ENCODE measurements at places on chromosomes 12 and 14.

- no peak for DNase-seq
Observed at GRCh38 chr14:52153939-52154338, 85.1 kb upstream of the NID2 start.

GRCh38 chr12:124939079-124939420 lies 24.6 kb upstream of the UBC start:
- peak; percentile 72 for DNase-seq

- DNase-seq, result no peak
Observed at GRCh38 chr14:45270031-45270430, 17.0 kb upstream of the MIS18BP1 start.

GRCh38 chr14:29712601-29713000 lies 215.0 kb downstream of the PRKD1 start:
- no peak for DNase-seq

- peak; percentile 16 for DNase-seq
Observed at GRCh38 chr12:74365178-74365964, 172.3 kb upstream of the ATXN7L3B start.

GRCh38 chr12:12064596-12064995 lies 6.1 kb upstream of the BCL2L14 start:
- DNase-seq, result no peak

GRCh38 chr14:56162476-56162875 lies 44.3 kb downstream of the PELI2 start:
- no peak for DNase-seq

DNA sequence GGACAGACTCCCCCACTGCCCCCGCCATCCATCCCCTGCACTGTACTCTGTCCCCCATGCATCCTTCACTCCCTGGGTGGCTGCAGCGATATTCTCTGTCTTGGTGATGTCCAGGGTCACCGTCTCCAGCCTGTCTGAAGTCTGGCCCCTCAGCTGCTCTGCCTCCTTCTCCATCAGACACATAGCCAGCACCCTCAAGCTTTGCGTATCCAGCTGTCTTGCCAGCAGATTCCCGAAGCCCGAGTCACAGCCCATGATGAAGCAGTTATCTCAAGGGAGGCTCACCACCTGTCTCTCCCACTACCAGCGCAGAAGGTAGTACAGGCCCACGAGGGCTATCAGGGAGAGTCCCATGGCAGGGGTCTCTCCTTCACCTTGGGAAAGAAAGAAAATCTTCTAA lies 77.8 kb downstream of the HSD17B6 start:
- DNase-seq, result peak; percentile 24

DNA sequence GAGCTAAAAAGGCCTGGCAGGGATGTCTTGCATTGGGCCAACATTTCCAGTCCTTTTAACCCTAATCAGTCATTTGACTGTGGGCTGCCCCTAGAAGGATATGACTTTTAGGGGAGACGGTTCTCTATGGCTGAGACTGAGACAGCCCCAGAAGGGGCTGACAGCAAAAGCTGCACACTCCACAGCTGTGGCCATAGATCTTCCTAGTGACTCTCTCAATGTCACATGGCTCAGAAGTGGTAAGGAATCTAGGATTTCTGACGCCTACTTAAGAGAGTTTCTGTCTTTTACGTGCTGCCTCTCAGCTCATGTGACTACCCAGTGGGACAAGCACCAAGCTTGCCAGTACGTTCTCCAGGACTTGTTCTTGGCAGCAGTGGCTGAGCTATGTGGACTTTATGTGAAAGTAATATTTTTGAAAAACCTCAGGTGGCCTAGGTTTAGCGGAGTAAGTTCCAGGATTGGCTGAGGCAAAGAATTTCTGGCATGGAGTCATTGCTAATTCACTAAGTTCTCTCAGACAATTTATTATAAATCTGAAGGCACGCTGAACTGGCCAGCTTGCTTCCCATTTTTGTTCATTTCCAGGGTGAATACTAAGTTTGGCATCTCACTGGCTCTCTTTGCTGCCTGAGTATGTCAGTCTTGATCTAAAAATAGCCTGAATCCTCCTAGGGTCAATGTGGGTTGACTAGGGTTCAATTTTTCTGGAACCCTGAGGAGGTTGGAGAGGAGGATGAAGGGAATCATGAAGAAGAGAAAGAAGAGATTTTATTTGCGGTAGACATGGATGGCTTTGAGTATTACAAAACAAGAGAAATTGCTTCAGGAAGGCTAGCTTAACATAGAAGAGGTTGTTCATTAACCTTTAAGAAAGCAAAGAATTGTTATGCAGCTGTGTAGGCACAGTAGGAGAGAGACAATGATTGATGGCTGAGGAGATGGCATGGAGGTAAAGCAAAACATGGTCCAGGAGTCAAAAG lies 271.8 kb downstream of the AEBP2 start:
- DNase-seq, result peak; percentile 90

- no peak for DNase-seq
Observed at GRCh38 chr14:101914083-101914482, 50.3 kb upstream of the DYNC1H1 start.

- DNase-seq, result peak; percentile 56
Observed at GRCh38 chr14:58280954-58281787, 17.2 kb upstream of the ARID4A start.

GRCh38 chr14:23895480-23895879 lies 58.1 kb upstream of the DHRS4 start:
- peak; percentile 32 for DNase-seq

DNA sequence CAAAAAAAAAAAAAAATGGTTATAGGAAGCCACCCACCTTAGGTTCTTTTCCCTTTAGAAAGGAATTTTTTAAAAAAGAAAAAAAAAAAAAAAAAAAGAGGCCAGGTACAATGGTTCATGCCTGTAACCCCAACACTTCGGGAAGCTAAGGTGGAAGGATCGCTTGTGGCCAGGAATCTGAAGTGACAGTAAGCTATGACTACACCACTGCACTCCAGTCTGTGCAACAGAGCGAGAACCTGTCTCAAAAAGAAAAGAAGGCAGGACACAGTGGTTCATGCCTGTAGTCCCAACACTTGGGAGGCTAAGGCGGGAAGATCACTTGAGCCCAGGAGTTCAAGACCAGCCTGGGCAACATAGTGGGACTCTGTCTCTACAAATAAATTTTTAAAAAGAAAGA lies 36.0 kb downstream of the SPTLC2 start:
- no peak for DNase-seq

- DNase-seq, result peak; percentile 69
Observed at GRCh38 chr12:13179211-13180074, 17.1 kb upstream of the EMP1 start.

DNA sequence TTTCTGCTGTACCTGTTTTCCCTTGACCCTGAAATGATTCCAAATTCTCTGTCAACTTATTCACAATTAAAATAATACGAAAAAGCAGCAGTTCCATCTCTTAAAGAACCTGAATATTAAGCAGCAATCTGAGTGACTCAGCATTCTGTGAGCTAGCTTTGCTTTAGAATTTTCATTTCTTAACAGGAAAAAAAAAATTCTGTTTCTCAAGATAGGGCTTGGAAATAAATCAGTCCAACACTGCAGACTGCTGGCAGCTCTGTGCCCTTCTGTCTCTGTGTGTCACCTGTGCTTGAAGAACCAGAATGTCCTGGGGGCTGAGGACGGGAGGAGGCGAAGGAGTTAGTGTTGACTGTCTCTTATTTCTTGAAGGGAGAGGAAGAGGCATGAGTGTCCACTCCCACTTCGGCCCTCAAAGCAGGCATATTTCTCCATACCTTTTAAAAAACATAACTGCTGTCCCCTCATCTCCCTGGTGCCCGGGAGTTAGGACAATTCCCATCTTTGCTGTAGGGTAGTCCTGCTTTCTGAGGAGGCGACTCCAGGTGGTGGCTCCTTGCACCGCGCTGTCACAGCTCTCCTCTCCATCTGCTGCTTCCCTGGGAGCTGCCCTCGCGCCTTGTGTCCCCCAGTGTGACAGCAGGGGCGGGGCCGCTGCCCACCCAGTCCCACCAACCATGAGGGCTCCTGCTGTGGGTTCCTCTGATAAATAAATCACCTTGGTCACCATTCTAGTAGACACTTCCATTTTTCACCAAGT lies 203.1 kb downstream of the CALM1 start:
- peak; percentile 2 for DNase-seq

- no peak for DNase-seq
Observed at GRCh38 chr14:81400852-81401251, 728 bp upstream of the STON2 start.

- peak; percentile 39 for DNase-seq
Observed at GRCh38 chr12:2691345-2692071, 103.3 kb upstream of the FKBP4 start.

DNA sequence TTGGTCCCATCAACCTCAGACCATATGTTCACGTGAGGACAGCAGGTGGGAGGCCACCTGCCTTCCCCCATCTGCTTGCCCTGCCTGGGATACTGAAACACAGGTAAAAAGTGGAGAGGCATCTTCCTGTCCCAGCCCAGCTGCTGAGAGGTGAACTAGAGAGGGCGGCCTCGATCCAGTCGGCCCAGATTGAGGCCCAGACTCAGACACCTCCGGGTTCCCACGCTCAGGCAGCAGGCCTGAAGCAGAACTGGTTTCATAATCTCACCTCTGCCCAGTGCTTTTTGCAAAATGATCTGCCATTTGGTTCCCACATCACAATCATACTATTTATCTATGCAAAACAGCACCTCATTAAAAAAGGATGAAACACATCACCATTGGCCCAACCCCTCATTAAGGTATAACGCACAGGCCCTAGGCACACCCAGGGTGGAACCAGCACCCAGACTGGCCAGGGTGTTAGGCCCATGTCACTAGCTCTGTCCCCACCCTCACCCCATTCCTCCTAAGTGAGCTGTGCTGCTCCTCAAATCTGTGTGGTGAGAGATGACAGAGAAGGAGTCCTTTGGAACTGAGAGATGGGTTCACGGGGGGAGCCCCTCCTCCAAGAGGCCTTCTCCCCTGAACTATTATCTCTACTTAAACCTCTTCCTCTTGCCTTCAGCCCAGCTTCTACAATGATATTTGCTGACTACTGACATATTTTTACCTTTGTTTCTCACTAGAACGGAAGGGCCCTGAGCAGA lies 81.1 kb downstream of the ZFP36L1 start:
- DNase-seq, result no peak

DNA sequence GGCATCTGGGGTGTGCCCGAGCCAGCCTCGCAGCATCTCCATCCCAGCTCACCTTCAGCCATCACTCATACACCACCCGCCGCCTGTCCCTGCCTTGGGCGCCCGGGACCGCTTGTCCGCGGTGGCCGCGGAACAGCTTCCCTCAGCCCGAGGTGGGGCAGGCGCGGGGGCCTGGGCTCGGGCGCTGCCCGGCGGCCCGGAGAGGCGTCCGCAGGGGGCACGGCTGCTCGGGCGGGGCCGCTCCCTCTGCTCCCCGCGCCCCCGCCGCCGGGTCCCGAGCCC lies 430 bp downstream of the SLC41A2 start:
- DNase-seq, result no peak

All from right hindlimb (tissue), 1 donor.